AG04450 (cell line): ENCODE measurements at places on chromosomes 6 and 20.
A peak's percentile ranks its signal among the peaks of the same experiment; 100 is the strongest.

DNA sequence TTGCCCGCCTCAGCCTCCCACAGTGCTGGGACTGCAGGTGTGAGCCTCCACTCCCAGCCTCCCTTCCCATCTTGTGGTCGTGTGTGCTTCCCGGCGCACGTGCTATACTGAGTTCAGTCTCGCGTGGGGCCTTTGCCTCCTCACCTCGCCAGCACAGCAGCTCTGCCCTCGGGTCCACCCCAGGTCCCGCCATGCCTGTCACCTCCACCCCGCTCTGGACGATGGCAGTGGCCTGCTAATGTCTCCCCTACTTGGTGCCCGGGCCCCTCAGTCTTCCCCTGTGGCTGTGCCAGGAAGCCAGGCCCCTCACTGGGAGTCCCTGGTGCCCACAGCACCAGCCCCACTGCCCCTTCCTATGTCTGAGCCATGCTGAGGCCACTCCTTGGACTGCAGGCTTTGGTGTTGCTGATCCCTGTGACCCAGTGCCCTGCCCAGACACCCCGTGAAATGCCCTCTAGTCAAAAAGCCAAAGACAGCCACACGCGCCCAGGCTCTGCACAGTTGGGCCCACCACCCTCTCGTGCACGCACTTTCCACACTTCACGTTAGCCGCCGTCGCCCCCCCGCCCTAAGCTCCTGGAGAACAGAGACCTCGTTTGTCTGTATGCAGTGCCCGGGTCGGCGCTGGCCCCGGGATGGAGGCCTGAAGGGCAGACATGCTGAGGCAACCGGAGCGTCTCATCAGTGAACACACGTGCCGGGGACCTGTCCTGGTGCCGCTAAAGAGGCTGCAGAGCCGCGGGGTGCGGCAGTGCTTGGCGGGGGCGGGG is 14.3 kb downstream of the HRH3 start:
- no peak for DNase-seq

GRCh38 chr20:62797671-62798532 is 1.6 kb downstream of the MRGBP start:
- no peak for DNase-seq

- peak; percentile 59 for DNase-seq
These were observed 118.2 kb upstream of the RIPOR2 start for GRCh38 chr6:25053875-25054371.

DNA sequence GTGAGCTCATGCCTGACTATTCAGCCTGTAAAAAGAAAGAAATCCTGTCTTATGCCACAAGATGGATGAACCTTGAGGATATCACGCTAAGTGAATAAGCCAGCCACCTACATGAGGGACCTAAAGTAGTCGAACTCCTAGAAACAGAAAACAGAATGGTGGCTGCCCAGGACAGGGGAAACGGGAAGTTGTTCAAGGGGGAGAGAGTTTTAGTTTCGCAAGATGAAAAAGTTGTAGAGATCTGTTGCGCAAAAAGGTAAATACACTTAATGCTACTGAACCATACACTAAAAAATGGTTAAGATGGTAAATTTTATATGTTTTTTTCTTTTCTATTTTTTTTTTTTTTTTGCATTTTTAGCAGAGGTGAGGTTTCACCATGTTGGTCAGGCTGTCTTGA is 74.1 kb upstream of the RALY start:
- DNase-seq = no peak

GRCh38 chr6:101876431-101876830 is 482.9 kb downstream of the GRIK2 start:
- no peak for DNase-seq

DNA sequence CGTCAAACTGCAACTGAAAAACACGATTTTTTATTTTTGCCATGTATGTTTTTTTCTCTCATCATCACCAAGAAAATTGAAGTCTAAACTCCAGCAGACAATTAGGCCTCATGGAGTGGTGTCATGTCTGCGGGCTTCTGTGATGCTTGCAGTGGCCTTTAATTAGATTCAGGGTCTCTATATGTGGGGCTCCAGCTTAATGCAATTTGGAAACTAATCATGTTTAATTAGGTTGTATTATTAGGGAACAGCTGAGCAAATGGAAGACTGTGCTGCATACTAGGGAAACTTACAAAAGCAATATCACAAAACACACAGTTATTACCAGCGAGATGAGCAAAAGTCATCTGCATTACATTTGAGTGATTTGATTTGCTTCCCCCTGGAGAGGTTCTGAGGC is 132.9 kb upstream of the PMEPA1 start:
- DNase-seq = no peak
